GDM1 (cell line): ENCODE measurements at places on chromosomes 3 and 15.

GRCh38 chr3:136291302-136291701 is 41.2 kb downstream of the PCCB start:
- DNase-seq: no peak

DNA sequence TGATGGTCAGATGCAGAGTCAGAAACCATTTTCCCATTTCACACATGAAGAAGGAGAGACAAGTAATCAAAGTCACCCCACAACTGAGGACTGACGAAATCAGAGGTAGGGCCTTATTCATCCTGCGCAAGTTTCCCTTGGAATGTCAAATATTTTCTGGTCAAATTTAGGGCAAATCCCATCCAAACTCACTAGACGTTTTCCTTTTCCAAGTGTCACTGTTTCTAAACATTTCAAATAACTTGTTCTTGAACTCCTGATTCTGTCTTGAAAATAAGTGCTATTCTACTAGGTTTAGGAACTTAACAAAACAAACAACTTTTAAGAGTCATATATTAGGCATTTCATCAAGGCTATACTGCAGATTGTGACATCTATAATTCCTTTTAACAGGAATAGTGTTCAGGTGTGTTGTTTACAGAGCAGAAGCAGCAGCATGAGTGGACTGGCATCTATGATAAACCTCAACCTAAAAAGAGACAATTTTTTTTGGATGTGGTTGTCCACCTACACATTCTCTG is 40.7 kb downstream of the SUMF1 start:
- no peak for DNase-seq

DNA sequence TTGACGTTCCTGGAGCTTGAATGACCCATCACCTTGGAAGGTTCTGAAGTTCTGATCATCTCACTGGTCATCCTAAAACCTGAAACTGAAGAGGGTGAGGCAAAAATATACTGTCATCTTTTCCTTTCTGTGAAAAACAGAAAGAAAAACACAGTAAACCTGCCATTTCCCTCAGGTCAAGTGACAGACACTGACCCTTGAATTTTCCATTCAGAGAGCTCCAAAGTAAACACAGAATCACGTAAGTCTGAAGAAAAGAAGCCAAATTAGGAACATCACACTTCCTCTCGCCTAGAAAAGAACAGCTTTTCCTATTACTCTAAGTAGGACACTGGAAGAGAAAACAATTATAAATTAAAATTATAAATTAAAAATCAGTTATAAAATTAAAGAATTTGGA is 78.7 kb upstream of the TGFBR2 start:
- DNase-seq: no peak

DNA sequence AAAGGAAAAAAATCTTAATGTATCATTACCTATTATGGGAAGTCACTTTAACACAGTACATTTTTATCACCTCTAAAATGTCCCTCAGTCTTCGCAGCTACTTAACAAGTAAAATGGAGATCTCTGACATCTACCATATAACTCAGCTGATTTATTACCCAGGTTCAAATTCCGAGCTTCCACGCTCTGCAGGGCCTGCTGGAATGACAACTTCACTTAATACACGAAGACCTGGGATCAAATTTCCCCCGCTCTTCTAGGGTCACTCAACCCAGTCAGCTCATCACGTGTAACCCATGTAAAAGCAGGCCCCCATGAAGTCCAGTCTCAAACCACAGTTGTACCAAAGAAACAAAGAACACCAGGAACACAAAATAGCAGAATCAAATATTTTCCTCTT is 44.2 kb upstream of the ACP3 start:
- no peak for DNase-seq

GRCh38 chr3:64067506-64068346 is 44.4 kb upstream of the PSMD6 start:
- no peak for DNase-seq
